ENCODE measurements at places on chromosomes 16 and 17.

- no peak for DNase-seq
Measured at GRCh38 chr17:21242780-21243515, 10.3 kb downstream of the NATD1 start.

DNA sequence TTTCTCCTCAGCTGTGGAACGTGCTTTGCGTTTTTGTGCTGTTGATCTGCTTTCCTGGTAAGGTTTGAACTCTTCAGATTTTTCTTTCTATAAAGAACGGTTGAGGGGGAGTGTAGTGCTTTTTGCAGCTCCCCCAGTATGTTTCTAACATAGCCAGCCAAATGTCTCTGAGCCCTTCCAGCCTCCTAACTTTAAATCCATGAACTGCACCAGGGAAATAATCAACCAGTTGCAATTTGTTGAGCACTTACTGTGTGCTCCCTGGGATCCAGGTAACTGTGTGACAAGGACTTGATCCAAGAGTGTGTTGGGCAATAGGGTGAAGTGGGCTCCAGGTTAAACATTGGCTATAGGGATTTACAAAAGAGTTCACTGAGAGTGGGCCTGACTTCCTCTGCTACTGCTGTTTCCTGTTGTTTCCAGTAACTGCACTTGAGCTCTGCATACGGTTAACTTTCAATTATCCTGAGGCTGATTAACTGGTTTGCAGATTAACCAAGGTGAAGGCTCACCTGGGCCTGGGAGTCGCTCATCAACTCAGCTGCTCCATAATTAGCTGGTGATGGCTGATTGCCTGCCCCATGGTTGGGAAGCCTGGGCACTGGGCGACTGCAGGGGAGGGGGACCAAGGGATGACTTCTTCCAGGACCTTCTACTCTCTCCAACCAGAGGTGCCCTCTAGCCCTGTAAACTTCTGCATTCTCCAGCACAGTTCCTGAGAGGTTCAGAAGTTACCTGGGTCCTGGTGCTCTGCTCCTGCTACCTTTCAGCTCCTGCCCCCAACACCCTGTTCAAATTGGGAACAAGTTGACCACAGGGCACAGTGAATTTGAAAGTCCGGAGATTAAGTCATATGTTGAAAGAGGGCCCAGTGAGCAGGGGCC is 19.5 kb downstream of the HLF start:
- DNase-seq = peak; percentile 25

- DNase-seq = no peak
Measured at GRCh38 chr17:80665792-80666191, 121.2 kb downstream of the RPTOR start.

DNA sequence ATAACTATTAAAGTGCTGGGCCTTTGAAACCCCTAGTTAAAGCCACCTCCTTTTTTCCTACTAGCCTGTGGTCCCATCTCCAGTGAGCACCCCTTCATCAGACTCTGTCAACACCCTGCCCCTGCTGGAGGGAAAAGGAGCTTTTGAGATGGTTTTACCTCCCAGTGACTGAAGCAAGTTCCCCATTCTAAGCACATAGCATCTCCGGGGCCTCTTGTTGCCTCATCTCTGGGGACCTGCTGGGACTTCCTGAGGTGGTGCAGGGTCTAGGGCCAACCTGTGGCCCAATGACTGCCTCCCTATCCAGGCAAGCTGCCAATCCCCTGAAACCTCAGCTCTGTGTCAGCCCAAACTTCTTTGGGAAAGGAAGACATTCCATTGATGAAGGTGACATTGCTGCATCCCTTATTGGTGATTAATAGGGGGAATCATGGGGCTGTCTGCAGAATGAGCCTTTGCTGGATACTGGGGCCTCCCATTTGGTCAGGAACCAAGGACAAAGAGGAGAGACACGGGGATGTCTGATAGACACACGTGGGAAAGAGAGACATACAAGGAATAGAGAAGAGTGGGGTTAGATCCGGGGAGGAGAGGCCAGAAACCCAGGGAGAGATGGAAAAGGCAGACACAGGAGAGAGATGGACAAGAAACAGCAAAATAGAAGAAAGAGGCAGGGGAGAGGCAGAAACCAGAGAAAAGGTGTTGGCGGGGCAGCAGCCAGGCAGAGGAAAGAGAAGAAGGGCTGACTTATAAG is 2.4 kb downstream of the C1QL1 start:
- peak; percentile 81 for DNase-seq

- no peak for DNase-seq
Measured at GRCh38 chr17:38705803-38706504, 881 bp downstream of the MLLT6 start.

Data from Kasumi-1 (cell line).